ENCODE measurements at places on chromosomes 3 and 15.

GRCh38 chr15:38793206-38793810 lies 228.7 kb upstream of the RASGRP1 start:
- no peak for DNase-seq

- DNase-seq = peak; percentile 82
Observed at GRCh38 chr15:30991255-30992235, at the start of gene MTMR10. MTMR10 (minus strand) TSS chr15:30991628; CDS start chr15:30991506, 122 bp downstream.

DNA sequence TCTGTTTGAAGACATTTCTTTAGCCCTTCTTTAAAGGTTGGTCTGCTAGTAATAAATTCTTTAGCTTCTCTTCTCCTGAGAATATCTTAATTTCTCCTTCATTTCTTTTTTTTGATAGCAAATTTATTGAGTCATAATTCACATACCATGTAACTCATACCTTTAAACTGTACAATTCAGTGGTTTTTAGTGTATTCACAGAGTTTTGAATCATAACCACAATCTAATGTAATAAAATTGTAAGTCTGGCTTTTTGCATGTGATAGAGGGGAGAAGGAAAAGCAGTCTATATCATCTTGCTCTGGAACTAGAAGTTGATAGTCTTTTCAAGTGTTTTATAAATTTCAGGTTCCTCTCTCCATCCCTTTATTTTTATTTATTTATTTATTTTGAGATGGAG lies 81.3 kb downstream of the APBA2 start:
- no peak for DNase-seq

DNA sequence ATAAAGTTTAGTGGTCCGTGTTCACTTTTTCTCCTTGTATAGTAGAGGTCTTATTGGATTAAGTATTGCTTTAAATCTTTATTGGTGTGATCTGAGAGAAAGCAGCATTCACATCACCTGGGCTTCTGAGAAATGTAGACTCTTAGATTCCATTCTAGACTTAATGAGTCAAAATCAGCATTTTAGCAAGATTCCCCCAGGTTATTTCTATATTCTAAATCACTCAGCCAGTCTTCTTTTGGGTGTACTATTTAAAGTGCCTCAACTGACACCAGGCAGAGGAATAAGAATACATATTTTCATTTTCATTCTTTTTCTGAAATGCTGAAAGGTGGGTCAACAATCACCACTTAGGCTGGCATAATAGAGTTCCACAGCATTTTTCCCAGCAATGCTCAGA lies 481.7 kb downstream of the TUSC7 start:
- DNase-seq = no peak

GRCh38 chr15:79418693-79419279 lies 13.3 kb upstream of the MINAR1 start:
- DNase-seq = peak; percentile 11

DNA sequence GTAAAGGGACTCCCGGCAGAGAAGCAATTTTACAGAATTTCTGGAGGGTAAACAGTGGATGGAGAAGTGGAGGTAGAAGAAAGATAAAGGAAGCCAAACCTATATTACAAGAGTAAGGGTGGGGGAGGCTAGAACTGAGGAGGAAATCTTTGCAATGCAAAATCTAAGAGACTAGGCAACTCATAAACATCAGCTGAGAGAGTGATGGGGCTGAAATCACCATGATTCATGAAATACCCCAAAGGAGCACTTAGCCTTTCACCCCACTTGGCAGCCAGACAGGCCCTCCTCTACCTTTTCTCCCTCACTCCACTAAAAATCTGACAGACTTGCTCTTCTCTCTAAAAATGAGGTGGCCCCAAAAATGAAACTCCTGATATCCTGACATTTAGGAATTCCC lies 19.5 kb upstream of the ZBTB38 start:
- no peak for DNase-seq

- no peak for DNase-seq
Observed at GRCh38 chr3:59774634-59775033, 724.8 kb upstream of the CFAP20DC start.
